Mammary microvascular endothelial cell (primary cell): ENCODE measurements at places on chromosomes 4 and X. TPM values are rescaled to one million over a fixed set of nuclear protein-coding genes. Genes with fewer than 3 reads are reported as not detected.

The MEPE gene
- total RNA-seq, result not detected in 2 replicates

The F9 gene
- total RNA-seq, result not detected in 2 replicates

The PHKA1 gene
- total RNA-seq, result 6.2 and 6.3 TPM in 2 replicates

The WDFY3 gene
- 69.4 and 70.0 TPM in 2 replicates for total RNA-seq

The TMEM156 gene
- 4.4 and 6.0 TPM in 2 replicates for total RNA-seq

The GPAT3 gene
- 3.2 and 4.5 TPM in 2 replicates for total RNA-seq

The RTL3 gene
- total RNA-seq, result 0.20 TPM in 2 replicates

The L1CAM gene
- 0.05 TPM in 1 of 2 replicates, not detected in the other for total RNA-seq

The MAGEA12 gene
- not detected in 2 replicates for total RNA-seq

The CUL4B gene
- 103 and 118 TPM in 2 replicates for total RNA-seq

The CDKL5 gene
- 1.5 and 1.9 TPM in 2 replicates for total RNA-seq

The CPZ gene
- not detected in 2 replicates for total RNA-seq

The TCP11X2 gene
- total RNA-seq, result not detected in 2 replicates

The NPFFR2 gene
- total RNA-seq, result 0.07 TPM in 1 of 2 replicates, not detected in the other

The TFE3 gene
- total RNA-seq, result 52.4 and 62.2 TPM in 2 replicates

The CXCR3 gene
- not detected in 2 replicates for total RNA-seq

The TEC gene
- 0.84 and 0.93 TPM in 2 replicates for total RNA-seq

The TDO2 gene
- total RNA-seq, result not detected in 2 replicates

The FREM3 gene
- 0.20 and 0.25 TPM in 2 replicates for total RNA-seq

The BGN gene
- total RNA-seq, result 6.0 and 7.2 TPM in 2 replicates

The SMARCA5 gene
- 35.0 and 37.6 TPM in 2 replicates for total RNA-seq

The USP51 gene
- total RNA-seq, result 0.79 and 1.00 TPM in 2 replicates

The SLC49A3 gene
- 7.9 and 9.4 TPM in 2 replicates for total RNA-seq

The BEX2 gene
- 0.73 and 1.7 TPM in 2 replicates for total RNA-seq

The PGAM4 gene
- total RNA-seq, result not detected in 2 replicates

The TMPRSS11A gene
- total RNA-seq, result not detected in 2 replicates

The SPATA4 gene
- total RNA-seq, result not detected in 2 replicates

The RTL9 gene
- not detected in 2 replicates for total RNA-seq

The PLP1 gene
- total RNA-seq, result not detected in 2 replicates

The TNMD gene
- not detected in 2 replicates for total RNA-seq

The ENPEP gene
- under 0.01 TPM in 1 of 2 replicates, not detected in the other for total RNA-seq
